Activated T-helper 17 cell treated with anti-CD3 and anti-CD28 coated beads, Interleukin-2, amount 50 U/mL, for 72 hours (primary cell): ENCODE measurements at places on chromosomes 16 and 17. TPM values are rescaled to one million over a fixed set of nuclear protein-coding genes. Genes with fewer than 3 reads are reported as not detected.

DNA sequence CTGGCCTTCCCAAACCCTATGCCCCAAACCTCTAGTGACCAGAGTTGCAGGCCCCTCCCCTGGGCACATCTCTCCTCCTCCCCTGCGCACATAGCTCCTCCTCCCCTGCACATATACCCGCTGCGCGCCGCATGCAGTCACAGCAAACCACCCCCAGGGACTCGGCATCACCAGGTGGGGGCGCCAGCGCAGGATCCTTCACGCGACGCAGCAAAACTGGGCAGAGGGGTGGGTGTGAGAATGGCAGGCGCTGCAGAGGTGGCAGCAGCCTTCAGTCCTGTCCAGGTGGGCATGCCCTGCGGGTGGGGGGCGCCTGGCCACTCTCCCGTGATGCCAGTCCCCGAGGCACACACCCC lies 5.6 kb downstream of the CORO6 start:
- ATAC-seq, result peak; percentile 79

DNA sequence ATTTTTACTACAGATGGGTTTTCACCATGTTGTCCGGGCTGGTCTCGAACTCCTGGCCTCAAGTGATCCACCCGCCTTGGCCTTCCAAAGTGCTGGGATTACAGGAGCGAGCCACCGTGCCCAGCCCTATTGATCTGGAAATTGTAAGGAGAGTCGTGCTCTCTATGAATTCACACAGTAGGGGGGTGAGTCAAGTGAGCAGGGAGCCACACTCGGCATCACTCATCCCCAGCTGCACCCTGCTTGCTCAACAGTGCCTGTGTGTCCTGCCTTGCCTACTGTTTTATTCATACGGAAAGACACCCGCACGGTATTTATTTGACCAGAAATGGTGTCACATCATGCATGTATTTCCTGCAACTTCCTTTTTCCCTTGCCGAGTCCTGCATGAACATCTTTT lies 157.2 kb upstream of the FOXF1 start:
- no peak for ATAC-seq

- ATAC-seq, result no peak
Measured at GRCh38 chr17:57935833-57936807, 19.1 kb downstream of the CUEDC1 start.

The PTX4 gene
- not detected for total RNA-seq

- no peak for ATAC-seq
Measured at GRCh38 chr16:70468776-70469525, 14.6 kb downstream of the FCSK start.

The VPS25 gene
- 39.3 TPM for total RNA-seq

DNA sequence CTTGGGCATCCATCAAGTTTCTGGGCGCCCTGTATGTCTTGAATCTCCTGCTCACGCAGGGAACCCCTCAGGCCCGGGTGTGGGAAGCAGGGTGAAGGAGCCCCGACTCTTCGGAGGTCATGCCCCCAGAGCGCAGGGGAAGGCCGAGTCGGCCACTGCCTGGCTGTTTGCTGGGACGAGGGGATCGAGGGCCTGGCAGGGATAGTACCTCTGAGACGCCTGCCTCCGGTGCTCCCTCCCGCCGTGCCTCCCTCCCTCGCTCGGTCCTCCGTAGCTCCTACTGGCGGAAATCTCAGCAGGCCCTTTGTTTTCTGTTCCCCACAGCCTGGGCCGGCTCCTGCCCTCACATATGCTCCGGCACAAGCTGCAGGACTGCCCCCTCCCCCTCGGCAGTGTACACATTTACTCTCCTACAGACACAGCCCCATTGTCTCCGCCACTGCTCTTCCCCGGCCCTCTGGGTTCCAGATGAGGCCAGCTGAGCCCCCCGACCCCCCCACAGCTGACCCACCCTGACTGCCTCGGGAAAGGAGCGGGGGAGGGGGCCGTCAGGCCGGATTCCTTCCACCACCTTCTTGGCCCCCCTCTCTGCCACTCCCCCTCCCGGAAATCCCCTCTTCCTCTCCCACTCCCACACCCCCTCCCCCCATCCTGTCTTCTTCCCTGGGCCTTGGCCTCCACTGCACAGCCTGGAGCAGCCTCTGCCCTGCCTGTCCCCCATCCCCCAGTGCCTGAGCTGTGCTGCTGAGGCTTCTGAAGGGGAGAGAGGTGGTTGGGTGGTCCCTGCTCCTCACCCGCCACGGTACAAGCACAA lies 1.4 kb downstream of the TRAF4 start:
- ATAC-seq, result peak; percentile 1

DNA sequence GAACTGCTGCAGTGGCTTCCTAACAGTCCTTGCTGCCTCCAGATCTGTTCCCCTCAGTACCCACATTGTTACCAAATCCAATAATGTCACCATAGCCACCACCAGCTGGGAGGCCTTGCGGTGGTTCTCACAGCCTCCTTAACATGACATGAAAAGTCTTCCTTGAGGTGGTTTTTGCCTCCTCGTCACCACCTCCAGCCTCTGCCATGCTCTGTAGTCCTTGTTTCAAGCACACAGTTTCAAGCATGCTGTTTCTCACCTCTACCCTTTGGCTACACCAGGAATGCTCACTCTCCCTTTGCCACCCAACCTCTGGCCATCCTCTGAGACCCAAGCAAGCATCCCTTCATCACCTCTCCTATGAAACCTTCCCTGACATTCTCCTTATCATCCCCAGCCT lies 47.2 kb downstream of the DNAH9 start:
- ATAC-seq, result no peak

DNA sequence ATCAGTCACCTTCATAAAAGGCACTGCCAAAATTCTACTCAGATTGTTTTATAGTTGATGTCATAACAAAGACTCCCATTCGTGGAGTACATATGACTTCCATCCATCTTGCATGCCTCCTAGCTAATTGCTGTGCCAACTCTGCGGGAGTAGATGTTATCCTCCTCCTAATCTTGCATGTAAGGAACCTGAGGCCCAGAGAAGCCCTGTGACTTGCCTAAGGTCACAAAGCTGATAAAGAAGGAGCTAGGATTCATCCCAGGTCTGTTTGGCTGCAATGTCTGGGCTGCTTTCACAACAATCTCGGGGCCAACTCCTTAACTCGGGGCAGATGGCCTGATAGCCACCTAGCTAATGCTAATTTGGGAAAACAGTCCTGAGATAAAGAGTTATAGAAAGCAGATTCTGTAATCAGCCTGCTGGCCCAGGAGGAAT lies 87.3 kb downstream of the YPEL2 start:
- no peak for ATAC-seq

DNA sequence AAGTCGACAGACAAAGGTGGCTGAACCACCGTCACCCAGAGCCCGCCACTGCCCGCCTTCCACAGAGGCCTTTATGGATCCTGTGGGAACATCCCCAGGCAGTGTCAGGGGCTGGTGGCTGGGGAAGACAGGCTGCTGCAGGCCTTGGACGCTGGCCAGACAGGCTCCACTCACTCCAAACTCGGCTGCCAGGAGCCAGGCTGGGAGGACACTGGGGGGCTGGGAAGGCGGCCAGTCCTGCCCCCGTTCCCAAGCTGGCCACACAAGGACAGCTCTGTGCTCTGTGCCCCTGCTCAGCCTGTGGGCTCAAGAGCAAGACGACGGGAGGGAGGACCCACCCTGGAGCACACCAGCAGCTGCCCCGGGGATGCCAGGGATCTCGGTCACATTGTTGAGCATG lies 7.6 kb upstream of the LCAT start:
- no peak for ATAC-seq

DNA sequence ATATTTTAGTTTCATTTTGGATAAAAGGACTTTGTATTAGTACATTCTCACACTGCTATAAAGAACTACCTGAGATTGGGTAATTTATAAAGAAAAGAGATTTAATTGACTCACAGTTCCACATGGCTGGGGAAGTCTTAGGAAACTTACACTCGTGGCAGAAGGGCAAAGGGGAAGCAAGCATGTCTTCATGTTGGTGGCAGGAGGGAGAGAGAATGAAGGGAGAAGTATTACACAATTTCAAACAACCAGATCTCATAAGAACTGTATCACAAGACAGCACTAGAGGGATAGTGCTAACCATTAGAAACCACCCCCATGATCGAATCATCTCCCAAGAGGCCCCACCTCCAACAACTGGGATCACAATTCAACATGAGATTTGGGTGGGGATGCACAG lies 142.9 kb downstream of the USP31 start:
- ATAC-seq, result no peak

DNA sequence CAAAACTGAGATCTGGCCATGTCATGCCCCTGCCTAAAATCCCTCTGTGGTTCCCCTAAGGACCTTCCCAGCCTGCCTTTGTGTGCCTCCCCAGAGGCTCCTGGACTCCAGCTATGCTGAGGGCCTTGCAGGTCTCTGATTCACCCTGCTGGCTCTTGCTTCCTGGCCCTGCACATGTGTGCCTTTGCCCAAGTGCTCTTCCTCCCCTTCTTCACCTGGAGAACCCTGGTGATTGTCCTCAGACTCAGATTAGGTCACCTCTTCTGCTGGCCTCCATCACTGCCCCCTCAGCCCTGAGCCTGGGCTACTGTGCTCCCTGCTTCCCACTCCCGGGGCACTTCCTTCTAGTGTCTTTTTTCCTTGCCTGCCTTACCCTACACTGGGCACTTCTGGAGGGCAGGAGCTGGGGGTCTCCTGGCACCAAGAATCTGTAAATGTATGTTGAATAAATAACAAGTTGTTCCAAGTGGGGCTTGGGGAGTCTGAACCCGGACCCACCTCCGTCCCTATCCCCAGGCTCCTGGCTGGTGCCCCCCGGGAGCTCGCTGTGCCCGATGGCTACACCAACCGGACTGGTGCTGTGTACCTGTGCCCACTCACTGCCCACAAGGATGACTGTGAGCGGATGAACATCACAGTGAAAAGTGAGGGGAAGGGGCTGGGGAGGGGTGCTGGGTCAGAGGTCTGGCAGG lies 7.8 kb downstream of the ITGA3 start:
- ATAC-seq, result no peak

- peak; percentile 5 for ATAC-seq
Measured at GRCh38 chr17:35088356-35088880, 24.9 kb upstream of the RFFL start.

- ATAC-seq, result no peak
Measured at GRCh38 chr17:74604200-74604599, 12.1 kb upstream of the CD300LD start.

GRCh38 chr16:73021866-73022495 lies 25.9 kb downstream of the ZFHX3 start:
- no peak for ATAC-seq

The KIF2B gene
- not detected for total RNA-seq

The TEX14 gene
- 0.32 TPM for total RNA-seq

GRCh38 chr17:72635034-72635635 lies 457.4 kb downstream of the SLC39A11 start:
- peak; percentile 70 for ATAC-seq

The KRT15 gene
- not detected for total RNA-seq

GRCh38 chr17:28491286-28491685 lies 14.9 kb upstream of the FOXN1 start:
- no peak for ATAC-seq

The GAST gene
- total RNA-seq, result not detected

GRCh38 chr16:85717393-85718152 lies 28.8 kb upstream of the GINS2 start:
- ATAC-seq, result peak; percentile 47
